ENCODE measurements at places on chromosomes 13 and 19. TPM values are rescaled to one million over a fixed set of nuclear protein-coding genes. Genes with fewer than 3 reads are reported as not detected.

DNA sequence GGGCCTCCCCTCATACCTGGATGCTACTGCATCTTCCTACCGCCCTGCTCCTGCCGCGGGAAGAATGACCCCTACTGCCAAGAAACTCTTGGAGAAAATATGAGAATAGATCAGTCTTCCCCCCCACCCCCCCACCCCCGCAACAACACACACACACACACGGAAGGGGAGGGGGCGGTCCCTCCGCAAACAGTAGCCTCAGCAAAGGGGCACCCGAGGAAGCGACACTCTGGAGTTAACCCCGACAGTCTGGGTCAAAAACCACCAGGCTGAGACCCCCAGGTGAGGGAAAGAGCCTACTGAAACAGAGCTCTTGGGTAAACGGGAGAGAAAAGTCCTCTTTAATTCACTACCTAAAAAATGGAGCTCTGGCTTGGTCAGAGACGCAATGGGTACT, 1.2 kb downstream of the MED26 start:
- peak overlapping the region; percentile 96 for H3K27ac ChIP-seq
- H3K27me3 ChIP-seq, result no peaks in the 10 kb centered on the region
- no peak for DNase-seq
- H3K4me3 ChIP-seq, result peak overlapping the region; percentile 88

DNA sequence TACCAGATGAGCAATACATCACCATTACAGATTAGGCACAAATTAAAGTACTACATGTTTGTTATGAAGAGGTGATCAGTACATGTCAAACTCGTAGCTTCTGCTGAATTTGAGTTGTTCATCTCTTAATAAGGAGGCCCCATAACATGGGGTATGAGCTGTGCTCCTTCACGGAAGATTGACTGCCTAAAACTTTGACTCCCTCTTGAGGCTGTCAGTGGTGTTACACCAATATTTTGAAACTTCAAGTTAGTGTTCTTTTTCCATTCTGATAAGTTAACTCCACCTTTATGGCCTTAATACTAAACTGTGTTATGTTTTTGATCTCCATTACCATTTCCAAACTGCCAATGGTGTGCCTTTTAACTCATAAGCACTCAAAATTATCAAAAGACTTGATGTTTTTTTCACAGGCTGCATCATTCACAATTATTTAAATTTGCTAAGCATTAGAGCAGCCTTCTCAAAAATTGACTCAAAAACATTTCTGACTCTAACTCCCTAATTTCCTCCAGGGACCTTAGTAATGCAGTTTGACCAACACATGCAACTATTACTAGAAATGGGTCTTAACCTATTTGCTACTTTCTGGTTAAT, 1591.5 kb downstream of the PCDH9 start:
- no peaks in the 10 kb centered on the region for H3K27me3 ChIP-seq
- H3K27ac ChIP-seq, result no peak overlapping the region
- no peaks in the 10 kb centered on the region for H3K4me1 ChIP-seq
- DNase-seq, result no peak
- H3K4me3 ChIP-seq, result no peak overlapping the region

- DNase-seq, result no peak
- no peak overlapping the region for H3K27ac ChIP-seq
- no peak overlapping the region for H3K4me3 ChIP-seq
- no peaks in the 10 kb centered on the region for H3K36me3 ChIP-seq
- peaks cover 6% of the 10 kb centered on the region for H3K4me1 ChIP-seq
Observed at GRCh38 chr13:75224053-75224742, 257.8 kb downstream of the TBC1D4 start.

The CD209 gene
- not detected for polyA plus RNA-seq

GRCh38 chr13:21549633-21550032, 54.3 kb downstream of the MICU2 start:
- no peaks in the 10 kb centered on the region for H3K27me3 ChIP-seq
- DNase-seq, result no peak
- peaks cover 26% of the 10 kb centered on the region for H3K36me3 ChIP-seq

The LYL1 gene
- 0.37 TPM for polyA plus RNA-seq

- DNase-seq, result no peak
- H3K27me3 ChIP-seq, result no peaks in the 10 kb centered on the region
- H3K4me3 ChIP-seq, result no peak overlapping the region
- no peaks in the 10 kb centered on the region for H3K36me3 ChIP-seq
- no peak overlapping the region for H3K27ac ChIP-seq
Observed at GRCh38 chr13:40692946-40693345, 26.5 kb upstream of the FOXO1 start.

GRCh38 chr13:114325729-114326128, 11.4 kb downstream of the CHAMP1 start:
- no peak overlapping the region for H3K4me3 ChIP-seq
- no peak for DNase-seq
- peaks cover 14% of the 10 kb centered on the region for H3K4me1 ChIP-seq
- H3K27ac ChIP-seq, result no peak overlapping the region

The TEKTIP1 gene
- not detected for polyA plus RNA-seq

- no peaks in the 10 kb centered on the region for H3K36me3 ChIP-seq
- no peak overlapping the region for H3K27ac ChIP-seq
- H3K4me1 ChIP-seq, result peaks cover 4% of the 10 kb centered on the region
Observed at GRCh38 chr19:45333609-45334303, 6.8 kb upstream of the KLC3 start.

DNA sequence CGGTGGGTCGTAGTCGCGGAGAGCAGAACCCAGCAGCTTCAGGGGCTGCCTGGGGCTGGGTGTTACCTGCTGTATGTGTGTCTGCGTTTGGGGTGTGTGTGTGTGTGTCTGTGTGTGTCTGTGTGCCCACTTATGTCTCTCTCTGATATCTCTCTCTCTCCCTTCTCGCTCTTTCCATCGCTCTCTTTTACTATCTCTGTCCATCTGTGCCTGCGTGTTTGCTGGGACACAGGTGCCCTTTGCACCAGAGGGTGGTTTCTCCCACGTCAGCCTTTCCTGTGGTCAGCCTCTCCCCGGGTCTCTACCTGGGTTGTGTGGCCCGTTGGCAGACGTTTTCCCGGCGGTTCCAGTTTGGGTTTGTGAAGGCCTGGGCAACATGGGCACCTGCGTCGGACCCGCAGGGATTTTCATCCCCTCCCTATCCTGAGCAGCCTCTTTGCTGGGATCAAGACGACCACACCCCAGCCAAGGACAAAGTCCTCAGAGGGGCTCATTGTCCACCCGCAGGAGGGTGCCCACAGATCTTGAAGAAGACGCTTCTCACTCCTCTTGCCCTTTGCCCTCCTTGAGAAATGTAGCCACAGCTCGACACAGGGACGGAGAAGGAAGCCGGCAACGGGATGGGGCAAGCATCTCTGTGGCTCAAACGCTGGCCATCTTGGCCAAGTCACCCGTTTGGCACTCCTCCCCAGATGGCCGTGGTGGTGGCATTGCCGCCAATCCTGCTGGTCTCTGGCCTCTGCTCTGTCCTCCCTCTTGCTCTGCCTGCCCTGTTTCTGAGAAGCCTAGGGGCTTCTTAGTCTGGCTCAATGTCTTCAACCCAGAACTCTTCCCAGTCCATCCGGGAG, 43.3 kb downstream of the ZNF146 start:
- DNase-seq, result no peak
- H3K4me1 ChIP-seq, result peaks cover 2% of the 10 kb centered on the region
- H3K4me3 ChIP-seq, result no peak overlapping the region
- H3K27ac ChIP-seq, result no peak overlapping the region
- H3K36me3 ChIP-seq, result peaks cover 31% of the 10 kb centered on the region
- H3K27me3 ChIP-seq, result peaks cover 5% of the 10 kb centered on the region

The CBLC gene
- polyA plus RNA-seq, result not detected

- no peak overlapping the region for H3K27ac ChIP-seq
- no peak for DNase-seq
- no peaks in the 10 kb centered on the region for H3K4me1 ChIP-seq
- H3K27me3 ChIP-seq, result peaks cover 12% of the 10 kb centered on the region
Observed at GRCh38 chr13:91134803-91135184, 212.7 kb upstream of the MIR17HG start.

The ZNF574 gene
- polyA plus RNA-seq, result 7.8 TPM

The HIF3A gene
- polyA plus RNA-seq, result not detected

The KLF1 gene
- 0.45 TPM for polyA plus RNA-seq

The MAST1 gene
- polyA plus RNA-seq, result 0.22 TPM

GRCh38 chr13:84648069-84648640, 765.9 kb upstream of the SLITRK1 start:
- H3K4me3 ChIP-seq, result no peak overlapping the region
- no peaks in the 10 kb centered on the region for H3K4me1 ChIP-seq
- no peaks in the 10 kb centered on the region for H3K36me3 ChIP-seq
- no peaks in the 10 kb centered on the region for H3K27me3 ChIP-seq

The C13orf42 gene
- polyA plus RNA-seq, result not detected

DNA sequence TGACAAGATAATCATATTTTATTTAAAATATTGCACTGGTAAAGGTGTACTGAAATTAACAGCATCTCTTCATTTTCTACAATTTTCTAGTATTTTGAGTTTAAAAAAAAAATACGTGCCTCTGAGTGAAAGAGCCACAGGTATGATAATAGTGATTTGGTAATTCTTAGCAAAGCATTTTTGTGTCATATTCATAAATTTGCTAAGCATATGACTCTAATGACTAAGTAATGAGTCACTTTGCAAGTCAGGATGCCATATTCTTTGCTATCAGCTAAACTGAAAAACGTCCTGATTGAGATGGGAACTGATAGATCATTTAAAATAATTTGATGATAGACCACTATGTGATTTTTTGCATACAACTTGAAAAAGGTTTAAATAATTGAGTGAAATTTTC, 136.1 kb upstream of the IRS2 start:
- H3K27me3 ChIP-seq, result peaks cover 18% of the 10 kb centered on the region
- H3K27ac ChIP-seq, result no peak overlapping the region

- H3K36me3 ChIP-seq, result peaks cover 33% of the 10 kb centered on the region
- no peak overlapping the region for H3K27ac ChIP-seq
- no peak for DNase-seq
- H3K27me3 ChIP-seq, result peaks cover 39% of the 10 kb centered on the region
- no peak overlapping the region for H3K4me3 ChIP-seq
- H3K4me1 ChIP-seq, result no peaks in the 10 kb centered on the region
Observed at GRCh38 chr13:112335135-112335534, 41.0 kb upstream of the SPACA7 start.

The TDRD12 gene
- 0.06 TPM for polyA plus RNA-seq

GRCh38 chr19:6039566-6040225, 61.8 kb upstream of the RANBP3 start:
- no peaks in the 10 kb centered on the region for H3K4me1 ChIP-seq
- H3K4me3 ChIP-seq, result no peak overlapping the region

DNA sequence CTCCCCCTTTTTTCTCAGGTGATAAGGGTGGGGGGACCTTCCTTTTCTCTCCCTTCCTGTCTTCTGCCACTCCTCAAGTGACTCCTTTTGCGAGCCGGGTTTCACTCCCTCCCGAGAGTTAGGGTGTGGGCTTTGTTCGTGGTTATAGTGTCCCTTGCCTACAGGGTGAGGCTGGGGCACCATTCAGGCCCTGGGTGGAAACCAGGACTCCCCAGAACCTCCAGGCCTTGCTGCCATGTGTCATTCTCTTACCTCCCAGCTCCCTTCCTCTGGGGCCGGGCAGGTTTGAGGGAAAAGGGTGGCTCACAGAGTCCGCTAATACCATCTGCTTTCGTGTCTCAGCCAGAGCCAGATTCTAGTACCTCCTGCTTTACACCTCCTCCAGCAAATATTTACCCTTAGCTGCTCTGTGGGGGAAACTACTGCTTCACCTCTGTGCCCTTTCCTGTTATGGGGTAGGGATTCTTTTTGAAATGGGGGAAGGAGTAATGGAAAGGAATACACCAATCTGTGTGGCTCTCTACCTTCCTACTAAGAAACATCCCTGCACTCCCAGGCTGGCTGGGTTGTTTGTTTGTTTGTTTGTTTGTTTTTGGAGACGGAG, 2.8 kb downstream of the ACTN4 start:
- peak overlapping the region; percentile 69 for H3K27ac ChIP-seq
- H3K27me3 ChIP-seq, result peaks cover 69% of the 10 kb centered on the region
- peak; percentile 16 for DNase-seq
- peak overlapping the region; percentile 39 for H3K4me3 ChIP-seq
- H3K4me1 ChIP-seq, result peaks cover 75% of the 10 kb centered on the region

GRCh38 chr19:46022431-46023310, at the start of gene PGLYRP1:
Gene PGLYRP1, minus strand, starts transcription at chr19:46023053. Its CDS starts 32 bp downstream, at chr19:46023021.
- no peak within 1 kb of the TSS for H3K4me3 ChIP-seq
- H3K27me3 ChIP-seq, result peaks cover 22% of the 10 kb centered on the region
- no peak within 1 kb of the TSS for H3K27ac ChIP-seq
- H3K4me1 ChIP-seq, result peaks cover 16% of the 10 kb centered on the region

DNA sequence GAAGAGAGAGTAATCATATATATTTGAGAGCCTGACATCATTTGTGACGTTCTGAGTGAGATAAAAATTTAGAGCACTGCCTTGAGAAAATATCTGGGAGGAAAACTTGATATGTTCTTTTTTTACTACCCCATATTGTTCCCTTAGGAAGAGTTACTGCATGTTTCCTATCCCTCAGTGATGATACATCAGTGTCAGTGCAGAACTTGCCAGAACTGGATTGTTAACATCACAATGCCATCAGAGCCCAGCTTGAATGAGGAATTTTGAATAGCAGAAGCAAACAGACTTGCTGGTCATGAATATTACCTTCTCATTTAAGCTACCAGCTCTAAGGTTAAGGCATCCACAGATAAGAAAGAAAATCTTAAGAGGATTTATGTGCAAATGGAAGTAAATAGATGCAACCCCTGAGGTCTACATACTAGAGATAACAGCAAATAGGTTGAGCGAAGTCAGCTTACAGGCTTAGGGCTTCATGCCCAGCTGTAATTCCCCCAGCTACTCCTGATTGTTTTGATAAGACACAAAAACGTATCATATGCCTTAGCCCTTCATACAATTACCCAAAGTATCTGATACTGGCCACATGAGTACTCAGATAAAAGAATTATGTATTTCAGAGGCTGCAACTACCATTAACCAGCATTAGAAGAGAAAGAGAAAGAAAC, 313.7 kb upstream of the ATXN8OS start:
- no peak overlapping the region for H3K27ac ChIP-seq
- H3K36me3 ChIP-seq, result no peaks in the 10 kb centered on the region
- no peak for DNase-seq
- H3K4me1 ChIP-seq, result no peaks in the 10 kb centered on the region
- no peaks in the 10 kb centered on the region for H3K27me3 ChIP-seq
- no peak overlapping the region for H3K4me3 ChIP-seq

- H3K4me1 ChIP-seq, result peaks cover 5% of the 10 kb centered on the region
- no peaks in the 10 kb centered on the region for H3K36me3 ChIP-seq
- no peak overlapping the region for H3K4me3 ChIP-seq
- no peaks in the 10 kb centered on the region for H3K27me3 ChIP-seq
- no peak overlapping the region for H3K27ac ChIP-seq
Observed at GRCh38 chr13:21079761-21080592, 18.6 kb upstream of the LATS2 start.

The DIAPH3 gene
- 0.05 TPM for polyA plus RNA-seq

GRCh38 chr13:27919659-27919933, 204 bp upstream of the PDX1 start:
- no peak for DNase-seq
- no peak overlapping the region for H3K27ac ChIP-seq
- no peak overlapping the region for H3K4me3 ChIP-seq
- H3K27me3 ChIP-seq, result peaks cover 38% of the 10 kb centered on the region
- no peaks in the 10 kb centered on the region for H3K36me3 ChIP-seq
